Hair follicular keratinocyte (primary cell): ENCODE measurements at places on chromosomes 3 and 15. TPM values are rescaled to one million over a fixed set of nuclear protein-coding genes. Genes with fewer than 3 reads are reported as not detected.

Gene FBXW12
- not detected in 2 replicates for total RNA-seq

Gene SCAANT1
- not detected in 2 replicates for total RNA-seq

Gene NDN
- 16.9 and 20.2 TPM in 2 replicates for total RNA-seq

Gene CBLB
- total RNA-seq: 5.0 and 6.8 TPM in 2 replicates

Gene ATP8B4
- not detected in 2 replicates for total RNA-seq

Gene CAMKV
- total RNA-seq: not detected in 2 replicates

Gene SAMMSON
- not detected in 2 replicates for total RNA-seq

Gene PAK2
- 29.6 and 33.9 TPM in 2 replicates for total RNA-seq

Gene MYL3
- total RNA-seq: not detected in 2 replicates

Gene NEIL1
- total RNA-seq: 3.0 and 7.7 TPM in 2 replicates

Gene CLDN18
- total RNA-seq: not detected in 2 replicates

Gene GRIP2
- total RNA-seq: 0.16 TPM in 1 of 2 replicates, not detected in the other

Gene GOLGA6A
- not detected in 2 replicates for total RNA-seq

Gene MYEF2
- total RNA-seq: 0.70 and 3.8 TPM in 2 replicates

Gene STXBP5L
- total RNA-seq: not detected in 2 replicates

Gene LRRC49
- total RNA-seq: 6.7 and 13.7 TPM in 2 replicates

Gene DUOX1
- total RNA-seq: 14.2 and 22.7 TPM in 2 replicates

Gene RBP2
- total RNA-seq: not detected in 2 replicates

Gene MASP1
- 0.23 TPM in 1 of 2 replicates, not detected in the other for total RNA-seq

Gene CD80
- not detected in 2 replicates for total RNA-seq

Gene SLC9C1
- not detected in 2 replicates for total RNA-seq

Gene TMEM39A
- total RNA-seq: 36.3 and 46.5 TPM in 2 replicates

Gene THPO
- not detected in 2 replicates for total RNA-seq

Gene MORC1
- not detected in 2 replicates for total RNA-seq

Gene KNL1
- total RNA-seq: 9.7 and 23.4 TPM in 2 replicates

Gene CYP8B1
- total RNA-seq: not detected in 2 replicates
